ENCODE measurements at places on chromosomes 5 and 9.
A peak's percentile ranks its signal among the peaks of the same experiment; 100 is the strongest.

GRCh38 chr5:152884006-152884405, 478.9 kb upstream of the NMUR2 start:
- DNase-seq: no peak

GRCh38 chr9:561427-561826, 280.1 kb upstream of the DMRT1 start:
- DNase-seq: peak; percentile 17

DNA sequence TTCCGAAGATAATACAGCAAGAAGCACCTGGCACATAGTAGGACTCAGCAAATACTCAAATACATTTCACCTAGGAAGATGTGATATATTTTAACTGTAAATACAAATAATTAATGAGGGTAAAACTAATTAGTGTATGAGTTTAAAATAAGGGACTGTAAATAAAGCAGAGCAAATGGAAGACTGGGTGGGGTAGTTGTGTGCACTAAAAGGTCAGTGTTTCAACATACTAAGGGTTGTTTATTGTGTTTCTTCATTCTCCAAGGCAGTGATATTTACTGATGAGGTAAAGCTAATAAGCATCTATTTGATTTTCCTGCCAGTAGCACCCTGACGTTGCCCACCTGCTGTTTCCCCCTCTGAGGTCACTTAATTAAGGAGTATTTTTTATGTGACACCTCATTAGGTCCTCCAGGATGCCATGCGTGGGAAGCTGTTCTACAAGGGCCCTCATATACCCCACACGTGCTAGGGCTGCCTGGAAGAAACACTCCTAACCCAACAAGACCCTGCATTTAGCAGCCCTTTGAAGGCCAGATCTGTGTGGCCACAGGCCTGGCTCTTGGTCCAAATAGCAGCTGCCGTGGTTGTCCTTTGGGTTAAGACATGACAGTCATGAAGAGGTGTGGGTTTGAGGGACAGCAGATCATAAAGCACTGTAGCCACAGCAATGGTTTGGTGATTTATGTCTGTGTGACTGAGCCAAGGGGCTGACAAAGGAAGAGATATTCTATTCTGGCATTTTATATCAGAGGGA, 97.5 kb upstream of the RPS23 start:
- no peak for DNase-seq

DNA sequence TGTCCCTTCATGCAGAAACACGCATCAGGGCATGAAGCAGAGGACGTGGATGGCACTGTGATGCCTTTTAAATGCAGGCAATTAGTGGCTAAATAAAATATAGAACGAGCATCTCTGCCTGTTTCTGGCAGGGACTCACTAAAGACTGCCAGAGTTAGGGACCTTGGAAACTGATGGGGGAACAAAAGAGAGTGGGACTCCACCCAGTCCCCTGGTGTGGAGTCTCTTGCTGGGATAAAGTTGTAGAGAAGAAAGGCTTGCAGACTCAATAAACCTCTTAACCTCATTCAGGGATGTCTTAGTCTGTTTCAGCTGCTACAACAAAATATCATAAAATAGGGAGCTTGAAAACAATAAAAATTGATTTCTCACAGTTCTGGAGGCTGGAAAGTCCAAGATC, 87.6 kb upstream of the ARAP3 start:
- DNase-seq: no peak

- DNase-seq: no peak
These were observed 2.5 kb upstream of the PLAC8L1 start for GRCh38 chr5:146107901-146108300.

DNA sequence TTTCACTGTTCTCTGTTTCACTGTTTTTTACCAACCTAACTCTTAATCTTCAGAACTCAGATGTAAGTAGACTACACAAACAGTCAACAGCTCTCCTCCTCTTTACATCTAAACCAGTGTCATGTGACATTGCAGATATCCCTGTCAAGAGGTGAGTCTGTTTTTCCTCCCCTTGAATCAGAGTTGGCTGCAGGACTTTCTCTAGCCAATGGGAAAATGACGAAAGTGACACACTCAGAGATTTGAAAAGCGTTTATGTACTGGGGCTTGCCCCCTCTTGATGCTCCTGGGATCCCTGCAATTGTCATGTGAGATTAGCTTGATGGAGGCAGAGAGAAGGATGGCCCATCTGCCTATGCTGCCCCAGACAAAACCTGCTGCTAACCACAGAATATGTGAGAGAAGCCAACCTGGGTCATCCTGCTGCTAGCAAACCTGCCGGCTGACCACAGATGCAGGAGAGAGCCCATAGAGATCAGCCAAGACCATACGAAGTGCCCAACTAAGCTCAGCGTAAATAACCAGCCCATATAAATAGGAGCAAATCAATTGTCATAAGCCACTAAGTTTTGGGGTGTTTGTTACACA, 111.1 kb downstream of the ASTN2 start:
- DNase-seq: no peak

DNA sequence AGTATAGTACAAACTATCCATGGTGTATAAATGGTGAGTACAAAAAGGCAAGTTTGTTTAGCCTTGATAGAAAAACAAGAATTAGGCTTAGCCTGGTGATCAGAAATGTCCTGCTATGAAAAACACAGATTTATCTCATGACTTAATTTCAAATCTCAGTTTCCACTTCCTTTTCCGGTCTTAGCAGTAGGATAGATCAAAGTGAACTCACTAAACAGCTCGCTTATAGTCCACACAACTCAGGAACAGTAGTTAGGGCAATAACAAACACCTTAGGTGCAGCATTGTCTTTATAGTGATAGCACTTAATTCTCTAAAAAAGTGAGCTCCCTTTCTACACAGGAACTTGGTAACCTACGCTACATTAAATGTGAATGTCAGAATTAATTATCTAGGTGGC, 11.4 kb downstream of the GOLGA1 start:
- no peak for DNase-seq

- no peak for DNase-seq
These were observed 42.0 kb downstream of the ERMP1 start for GRCh38 chr9:5790923-5791322.

- DNase-seq: no peak
These were observed 13.1 kb downstream of the ABCA2 start for GRCh38 chr9:137014776-137015539.

DNA sequence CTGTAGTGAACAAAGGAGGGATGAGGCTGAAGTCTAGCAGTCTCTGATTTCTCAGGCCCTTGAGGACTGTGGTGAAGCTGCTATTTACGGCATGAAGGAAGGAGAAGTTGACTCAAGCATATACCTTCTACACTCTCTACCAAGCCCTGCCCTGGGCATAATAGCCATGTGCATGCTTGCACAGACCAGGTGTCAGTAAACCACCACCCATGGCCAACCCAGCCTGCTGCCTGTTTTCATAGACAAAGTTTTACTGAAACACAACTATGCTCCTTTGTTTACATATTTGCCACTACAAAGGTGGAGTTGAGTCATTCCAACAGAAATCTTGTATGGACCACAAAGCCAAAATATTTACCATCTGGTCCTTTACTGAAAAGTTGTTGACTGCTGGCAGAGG, 126.9 kb downstream of the PAPPA start:
- DNase-seq: no peak

DNA sequence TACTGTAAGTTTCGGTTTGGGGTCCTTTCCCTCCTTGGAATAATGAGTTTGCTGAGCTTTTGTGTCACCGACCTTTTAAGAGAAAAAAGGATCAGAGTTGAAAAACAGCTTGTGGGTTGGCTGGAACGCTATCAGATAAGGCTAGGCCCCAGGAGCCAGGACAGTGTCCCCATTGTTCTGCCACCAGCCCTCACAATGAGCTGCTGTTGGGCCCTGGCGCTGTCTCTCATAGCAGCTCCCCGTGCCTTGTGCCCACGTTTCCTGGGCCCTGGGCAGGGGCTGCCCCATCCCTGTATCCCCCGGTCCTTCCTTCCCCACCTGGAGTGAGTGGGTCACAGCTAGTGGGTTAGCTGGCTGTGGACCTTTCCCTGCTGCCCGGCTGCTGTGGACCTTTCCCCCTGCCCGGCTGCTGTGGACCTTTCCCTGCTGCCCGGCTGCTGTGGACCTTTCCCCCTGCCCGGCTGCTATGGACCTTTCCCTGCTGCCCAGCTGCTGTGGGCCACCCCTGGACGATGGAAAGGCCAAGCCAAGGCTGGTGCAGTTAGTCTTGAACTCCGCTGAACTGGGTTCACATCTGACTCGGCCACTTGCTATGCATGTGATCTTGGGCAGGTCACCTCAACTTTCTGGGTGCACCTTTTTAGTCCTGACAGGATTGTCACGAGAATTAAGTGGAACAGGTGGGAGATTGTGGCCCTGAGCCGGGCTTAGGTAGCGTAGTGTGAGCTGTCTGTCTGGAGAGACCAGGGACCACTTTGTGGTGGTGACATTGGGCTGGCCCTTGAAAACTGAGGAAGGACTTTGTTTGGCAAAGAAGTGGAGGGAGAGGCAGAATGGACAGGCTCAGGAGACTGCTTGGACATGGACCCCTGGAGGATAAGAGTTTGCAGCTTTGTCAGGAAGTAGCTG, 99.5 kb downstream of the DAB2IP start:
- no peak for DNase-seq

All from kidney tubule cell (primary cell).